ENCODE measurements at places on chromosomes 2 and 18.

DNA sequence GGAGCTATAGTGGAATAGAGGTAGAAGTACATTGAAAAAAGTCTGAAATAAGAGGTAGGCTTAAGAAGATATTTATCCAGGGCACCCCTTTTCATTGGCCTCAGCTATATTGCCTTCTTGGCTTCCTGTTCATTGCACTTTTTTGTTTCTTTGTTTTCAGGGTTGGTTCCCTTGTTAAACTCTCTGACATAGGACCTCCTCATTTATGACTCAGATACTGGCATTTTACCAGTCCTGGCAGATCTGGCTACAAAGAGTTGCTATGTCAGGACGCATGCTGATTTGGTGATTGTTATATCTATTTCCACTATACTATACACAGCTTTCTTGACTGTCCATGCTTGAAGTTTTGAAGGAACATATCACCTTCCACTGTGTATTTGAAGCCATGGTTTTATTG is 60.0 kb downstream of the GCA start:
- no peak for DNase-seq

DNA sequence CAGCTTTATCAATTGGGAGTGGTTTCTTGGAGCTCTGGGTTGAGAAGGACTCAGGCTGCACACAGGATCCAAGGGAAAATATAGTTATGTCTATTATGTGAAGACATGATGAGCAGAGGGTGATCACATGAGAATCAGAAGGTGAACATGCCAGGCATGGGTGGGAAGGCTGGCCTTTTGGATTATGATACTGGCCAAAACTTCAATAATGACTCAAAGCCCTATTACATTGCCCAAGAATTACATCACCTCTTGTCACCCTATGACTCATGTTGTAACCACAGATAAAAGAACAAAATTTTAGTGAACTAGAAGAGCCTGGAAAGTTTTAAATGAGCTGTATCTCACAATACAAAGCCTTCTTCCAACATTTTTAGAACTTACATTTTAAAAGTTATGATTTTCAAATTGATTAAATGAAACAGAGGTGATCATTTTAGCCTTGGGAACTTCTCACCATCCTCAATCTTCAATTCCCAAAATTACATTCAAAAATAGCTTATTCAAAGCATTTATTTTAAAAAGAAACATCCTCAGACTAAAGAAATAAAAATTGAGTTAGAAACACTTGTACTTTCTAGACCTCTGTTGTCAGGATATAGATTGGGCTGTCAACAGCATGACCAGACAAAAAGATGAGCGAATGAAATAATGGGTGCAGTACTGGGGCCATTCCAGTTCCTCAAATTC is 428.3 kb downstream of the MBD2 start:
- DNase-seq, result no peak

- DNase-seq, result no peak
These were observed 63.7 kb downstream of the IL1R2 start for GRCh38 chr2:102055346-102055990.

DNA sequence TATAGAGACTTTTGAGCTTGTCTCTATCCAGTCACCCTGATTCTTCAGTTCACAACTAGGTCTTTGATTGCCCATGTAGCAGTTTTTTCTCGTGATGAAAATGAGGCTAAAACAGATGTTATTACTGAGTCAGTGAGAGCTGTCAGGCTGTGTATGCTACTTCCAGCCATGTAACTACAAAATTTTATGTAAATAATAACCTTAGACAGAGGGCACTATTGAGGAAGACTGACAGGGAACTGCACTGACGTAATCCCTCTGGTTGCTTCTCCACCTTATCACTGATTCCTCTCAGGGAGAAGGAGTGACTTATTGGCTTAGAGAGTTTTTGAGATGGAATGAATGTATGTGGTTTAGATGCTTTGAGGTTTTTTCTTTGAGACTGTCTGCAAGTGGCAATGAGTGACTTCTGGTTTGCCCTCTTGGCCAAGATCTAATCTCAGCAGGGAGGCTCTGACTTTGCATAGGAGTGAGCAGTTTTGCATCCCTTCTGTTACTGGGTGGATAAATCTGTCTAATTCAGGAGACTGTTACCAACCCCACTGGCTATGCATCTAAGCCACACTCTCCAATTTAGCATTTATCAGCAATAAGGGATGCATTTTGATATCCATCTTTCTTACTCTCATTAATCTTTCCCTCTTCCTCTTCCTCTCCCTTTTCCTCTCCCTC is 555.2 kb upstream of the FANCL start:
- no peak for DNase-seq

DNA sequence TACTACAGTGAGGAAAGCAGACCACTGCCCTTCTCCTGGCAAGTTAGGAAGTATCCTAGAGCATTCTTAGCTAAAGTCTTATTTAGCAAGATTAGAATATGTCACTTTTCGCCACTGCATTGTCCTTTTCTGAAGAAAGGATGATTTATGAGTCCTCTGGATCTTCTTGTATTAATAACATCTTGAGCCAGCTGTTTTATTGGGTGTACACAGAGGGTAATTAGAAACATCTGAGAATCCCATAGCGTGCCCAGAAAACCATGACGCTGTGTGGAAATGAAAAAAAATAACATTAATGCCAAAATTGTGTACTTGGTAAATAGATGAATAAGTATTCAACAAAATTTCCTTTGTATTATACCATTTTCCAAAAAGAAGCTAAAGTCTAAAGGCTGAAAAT is 198.7 kb downstream of the LTBP1 start:
- DNase-seq, result no peak

GRCh38 chr18:28288784-28289183 is 111.9 kb upstream of the CDH2 start:
- DNase-seq, result no peak

DNA sequence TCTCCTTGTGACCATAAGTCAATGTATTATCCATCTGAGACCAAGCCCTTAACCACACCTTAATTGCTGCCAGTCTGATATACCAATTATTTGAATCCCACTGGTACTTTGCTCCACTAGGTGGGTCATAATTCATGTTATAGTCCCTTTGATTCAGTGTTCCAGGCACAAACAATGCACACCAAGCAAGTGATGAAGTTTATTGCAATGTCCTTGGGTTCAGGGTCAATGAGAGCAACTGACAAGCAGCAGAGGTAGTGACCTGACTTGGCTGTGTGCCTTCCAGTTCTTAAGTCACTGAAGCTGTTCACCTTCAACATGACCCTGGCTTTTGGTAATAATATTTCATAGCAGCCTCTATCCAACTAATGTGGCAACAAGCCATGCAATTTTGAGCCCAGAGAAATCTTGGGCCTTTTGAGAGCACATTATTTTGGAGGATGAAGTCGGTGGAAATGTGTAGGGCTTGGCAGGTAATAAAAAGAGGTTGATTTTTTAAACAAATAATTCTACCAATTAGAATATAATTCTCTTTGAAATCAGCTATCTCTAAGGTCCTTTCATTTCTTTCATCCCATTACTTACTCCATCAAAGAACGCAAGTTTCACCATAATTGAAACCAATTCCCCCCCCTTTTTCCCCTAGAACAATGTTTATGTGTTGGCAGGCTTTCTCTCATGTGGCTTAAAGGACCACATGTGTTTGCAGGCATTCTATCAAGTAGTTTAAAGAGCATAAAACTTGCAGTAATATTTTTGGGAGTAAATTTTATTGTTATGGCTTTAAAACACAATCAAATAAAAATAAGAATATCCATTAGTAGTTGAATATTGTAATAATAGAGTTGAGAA is 3.1 kb upstream of the CPO start:
- DNase-seq, result no peak

DNA sequence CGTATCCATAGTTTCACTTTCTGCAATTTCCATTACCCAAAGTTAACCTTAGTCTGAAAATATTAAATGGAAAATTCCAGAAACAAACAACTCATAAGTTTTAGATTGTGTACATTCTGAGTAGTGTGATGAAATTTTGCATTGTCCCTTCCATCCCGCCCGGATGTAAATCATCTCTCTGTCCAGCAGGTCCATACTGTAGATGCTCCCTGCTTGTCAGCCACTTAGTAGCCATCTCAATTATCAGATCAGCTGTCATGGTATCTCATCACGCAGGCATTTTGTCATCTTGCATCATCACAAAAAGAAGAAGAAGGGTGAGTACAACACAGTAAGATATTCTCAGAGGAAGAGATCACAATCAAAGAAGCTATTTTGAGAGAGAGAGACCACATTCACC is 185.0 kb upstream of the STK17B start:
- no peak for DNase-seq

- no peak for DNase-seq
These were observed 14.6 kb upstream of the NT5DC4 start for GRCh38 chr2:112706170-112706664.

- no peak for DNase-seq
These were observed 45.7 kb upstream of the MAPRE3 start for GRCh38 chr2:26924731-26925099.

- no peak for DNase-seq
These were observed 98.8 kb downstream of the TNS1 start for GRCh38 chr2:217903859-217904613.

- DNase-seq, result no peak
These were observed 112.9 kb downstream of the SOS1 start for GRCh38 chr2:39007875-39008504.

DNA sequence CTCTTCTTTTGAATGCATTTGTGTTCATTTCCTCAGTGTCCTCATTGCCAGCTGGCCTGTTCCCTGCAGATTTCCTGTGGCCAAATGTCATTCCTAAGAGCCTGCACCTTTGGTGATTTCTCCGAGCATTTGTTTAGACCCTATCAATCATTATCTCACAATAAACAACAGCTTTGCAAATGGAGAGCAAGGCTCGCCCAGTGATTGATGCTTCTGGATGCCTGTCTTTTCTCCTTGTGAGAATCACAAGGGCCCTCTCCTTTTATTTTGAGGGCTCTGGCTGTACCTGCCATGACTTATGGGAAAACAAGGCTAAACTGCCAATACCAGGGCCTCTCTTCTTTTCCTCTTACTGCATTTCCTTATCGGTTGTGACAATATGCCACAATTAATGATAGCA is 1454.4 kb upstream of the CELF4 start:
- no peak for DNase-seq

DNA sequence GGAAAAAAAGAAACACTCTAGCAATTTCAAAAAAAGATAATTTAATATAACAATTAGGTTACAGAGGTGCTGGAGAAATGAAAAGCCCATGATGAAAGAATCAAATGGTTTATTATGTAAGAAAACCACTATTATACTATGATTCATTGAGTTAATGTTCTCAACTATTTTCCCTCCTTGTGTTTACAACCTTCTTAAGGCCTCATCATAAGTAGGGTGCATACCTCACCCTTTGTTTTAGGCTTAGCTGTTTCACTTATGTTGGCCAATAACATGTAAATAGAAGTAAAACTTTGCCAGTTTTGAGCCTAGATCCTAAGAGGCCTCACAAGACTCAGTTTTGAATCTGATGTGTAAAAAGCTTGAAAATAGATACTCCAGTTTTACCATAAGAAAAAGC is 418.3 kb upstream of the DDX18 start:
- DNase-seq, result no peak

GRCh38 chr18:7727361-7728076 is 160.4 kb downstream of the PTPRM start:
- no peak for DNase-seq

DNA sequence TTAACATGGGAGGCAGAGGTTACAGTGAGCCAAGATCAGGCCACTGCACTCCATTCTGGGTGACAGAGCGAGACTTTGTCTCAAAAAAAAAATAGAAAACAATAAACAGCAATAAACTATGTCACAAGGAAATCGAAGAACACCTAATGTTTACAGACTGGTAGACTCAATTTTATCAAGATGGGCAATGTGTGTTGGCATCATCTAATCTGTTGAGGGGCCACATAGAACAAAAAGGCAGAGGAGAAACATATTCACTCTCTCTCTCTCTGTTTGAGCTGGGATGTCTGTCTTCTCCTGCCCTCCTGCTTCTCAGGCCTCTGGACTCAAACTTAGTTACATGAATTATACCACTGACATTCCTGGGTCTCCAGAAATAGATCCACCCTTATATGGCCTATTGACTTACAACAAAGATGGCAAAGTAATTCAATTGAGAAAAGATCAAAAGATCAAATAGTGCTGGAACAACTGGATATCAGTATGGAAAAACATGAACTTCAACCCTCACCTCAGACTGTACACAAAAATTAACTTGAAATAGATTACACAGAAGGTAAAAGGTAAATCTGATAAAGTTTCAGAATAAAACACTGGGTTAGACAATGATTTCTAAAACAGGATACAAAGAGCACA is 703.8 kb upstream of the CRIM1 start:
- DNase-seq, result no peak

DNA sequence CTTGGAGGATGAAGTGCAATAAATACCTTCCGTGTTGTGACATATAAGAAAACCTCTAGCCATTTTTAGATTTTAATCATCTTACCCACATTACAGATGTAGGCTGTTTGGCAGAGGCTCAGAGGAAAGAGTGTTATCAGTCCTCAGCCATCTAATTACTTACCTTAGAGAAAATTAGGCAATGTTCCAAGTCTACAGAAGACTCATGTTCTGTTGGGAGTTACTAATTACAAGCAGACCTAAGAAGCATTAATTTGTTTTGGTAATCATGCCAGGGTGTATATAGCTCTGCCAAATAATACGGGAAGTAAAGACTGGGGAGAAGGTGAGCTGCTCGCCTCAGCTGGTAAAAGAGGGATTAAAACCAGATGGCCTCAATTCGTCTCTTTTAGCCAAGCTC is 125.8 kb upstream of the PGAP1 start:
- DNase-seq, result peak; percentile 98

- DNase-seq, result no peak
These were observed 8.7 kb upstream of the HNMT start for GRCh38 chr2:137955536-137955935.

GRCh38 chr18:56108478-56109367 is 520.7 kb upstream of the TCF4 start:
- DNase-seq, result no peak

GRCh38 chr2:52467189-52467588 is 1300.4 kb upstream of the CHAC2 start:
- no peak for DNase-seq

GRCh38 chr2:41101281-41101680 is 649.4 kb upstream of the SLC8A1 start:
- no peak for DNase-seq

DNA sequence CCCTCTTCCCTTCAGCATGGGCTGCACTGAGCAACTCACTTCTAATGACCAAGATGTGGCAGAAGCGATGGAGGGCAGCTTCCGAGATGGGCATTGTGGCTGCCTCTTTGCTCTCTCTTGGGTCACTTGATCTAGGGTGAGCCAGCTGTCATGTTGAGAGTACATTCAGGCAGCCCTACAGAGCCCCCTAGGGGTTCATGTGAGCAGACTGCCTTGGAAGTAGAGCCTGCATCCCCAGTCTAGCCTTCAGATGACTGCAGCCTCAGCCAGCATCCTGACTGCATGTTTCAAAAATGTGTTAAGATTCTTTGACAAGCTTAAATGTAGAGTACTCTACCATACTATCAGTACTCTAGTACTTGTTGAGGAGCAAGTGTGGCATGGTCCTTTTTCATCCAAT is 143.9 kb downstream of the NCK2 start:
- no peak for DNase-seq

DNA sequence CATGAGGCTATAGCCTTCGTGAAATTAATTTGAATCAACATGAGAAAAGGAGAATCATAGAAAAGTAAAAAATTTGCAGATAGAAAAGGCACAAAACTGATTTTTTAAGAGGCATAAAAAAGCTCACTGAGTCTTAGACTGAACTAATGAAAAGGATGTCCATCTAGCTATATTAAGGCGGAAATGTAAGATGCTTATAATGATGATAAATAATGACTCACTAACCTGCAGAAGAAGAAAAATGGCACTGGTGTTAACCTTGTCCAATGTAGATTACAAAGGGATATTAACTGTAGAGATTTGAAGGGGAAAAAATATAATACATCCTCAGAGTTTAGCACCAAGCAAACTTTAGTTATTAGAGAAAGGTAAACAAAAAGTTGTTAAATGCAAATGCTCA is 1098.0 kb upstream of the DDX18 start:
- no peak for DNase-seq

Data from NCI-H1105 treated with DMSO at 0.1 percent for 48 hours (cell line).